Mesothelial cell of epicardium (in vitro differentiated cells): ENCODE measurements at places on chromosomes 16 and 17.
A peak's percentile ranks its signal among the peaks of the same experiment; 100 is the strongest.

GRCh38 chr16:74249254-74249653 lies 47.4 kb upstream of the PSMD7 start:
- DNase-seq, result no peak

DNA sequence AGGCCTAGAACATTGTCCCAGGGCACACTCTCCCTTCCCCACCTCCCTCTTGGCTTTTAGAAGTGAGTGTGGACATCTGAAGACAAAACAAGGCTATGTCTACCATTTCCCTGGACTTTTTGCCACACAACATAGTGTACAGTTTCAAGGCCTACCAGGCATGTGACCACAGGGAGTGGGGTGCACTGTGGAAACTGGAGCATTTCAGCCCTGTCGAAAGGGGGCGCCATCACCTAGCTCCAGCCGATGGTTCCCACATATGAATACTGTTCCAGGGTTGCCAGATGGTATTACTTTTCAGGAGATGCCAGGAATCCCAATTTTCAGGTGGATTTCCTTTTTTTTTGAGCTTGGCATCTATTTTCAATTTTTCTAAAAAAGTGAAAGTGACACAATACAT lies 140.7 kb downstream of the KATNIP start:
- no peak for DNase-seq

DNA sequence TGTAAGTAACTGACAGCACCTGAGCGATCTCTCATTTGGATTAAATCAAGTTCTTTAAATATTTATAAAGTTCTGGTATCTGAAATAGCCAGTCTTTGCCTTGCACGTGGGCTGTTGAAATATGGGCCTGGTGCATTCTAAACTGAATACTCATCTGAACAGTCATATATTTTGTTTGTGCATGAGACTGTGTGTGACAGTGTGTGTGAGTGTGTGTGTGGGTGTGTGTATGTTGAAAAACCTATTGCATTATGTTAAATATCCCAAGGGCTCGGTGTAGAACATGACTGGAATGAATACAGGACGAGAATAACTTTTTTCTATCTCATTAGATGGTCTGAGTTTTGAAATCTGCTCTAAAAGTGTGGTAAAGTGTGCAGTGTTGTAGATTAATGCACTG lies 82.4 kb upstream of the TOX3 start:
- DNase-seq, result no peak

GRCh38 chr16:86498155-86498670 lies 12.1 kb upstream of the FOXF1 start:
- DNase-seq, result no peak

DNA sequence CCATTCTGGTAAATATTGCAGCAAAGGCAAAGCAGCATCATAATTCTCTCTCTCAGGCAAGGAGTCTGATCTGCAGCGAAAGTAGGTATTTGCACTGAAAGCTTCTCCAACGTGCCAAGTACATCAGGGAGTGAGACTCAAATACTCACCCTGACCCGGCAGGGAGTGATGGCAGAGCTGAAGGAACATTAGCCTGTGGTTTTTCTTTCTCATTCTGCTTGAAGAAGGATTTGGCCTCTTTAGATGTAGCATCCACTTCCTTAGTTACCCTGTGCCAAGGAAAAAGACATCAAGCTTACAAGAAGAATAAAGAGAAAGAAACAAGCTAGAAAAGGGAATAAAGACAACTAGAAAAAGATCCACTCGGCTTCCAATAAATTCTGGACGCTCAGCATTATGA lies 38.4 kb downstream of the CFDP1 start:
- DNase-seq, result no peak

DNA sequence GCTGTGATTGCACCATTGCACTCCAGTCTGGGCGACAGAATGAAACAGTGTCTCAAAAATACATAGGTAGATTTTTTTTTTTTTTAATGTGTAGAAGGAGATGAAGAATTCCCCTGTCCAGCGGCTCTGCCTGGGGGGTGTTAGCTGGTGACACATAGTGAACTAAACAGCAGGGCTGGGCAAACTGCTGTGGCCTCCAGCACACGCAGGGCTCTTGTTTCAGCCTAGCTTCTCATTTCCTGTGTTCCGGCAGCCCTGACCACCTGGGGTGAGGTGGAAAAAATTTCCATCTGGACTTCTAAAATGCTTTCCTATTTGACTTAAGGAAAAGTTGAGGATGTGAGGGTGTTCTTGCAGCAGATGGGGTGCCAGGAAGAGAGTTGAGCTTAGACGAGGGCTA lies 33.3 kb upstream of the RGS9 start:
- no peak for DNase-seq

DNA sequence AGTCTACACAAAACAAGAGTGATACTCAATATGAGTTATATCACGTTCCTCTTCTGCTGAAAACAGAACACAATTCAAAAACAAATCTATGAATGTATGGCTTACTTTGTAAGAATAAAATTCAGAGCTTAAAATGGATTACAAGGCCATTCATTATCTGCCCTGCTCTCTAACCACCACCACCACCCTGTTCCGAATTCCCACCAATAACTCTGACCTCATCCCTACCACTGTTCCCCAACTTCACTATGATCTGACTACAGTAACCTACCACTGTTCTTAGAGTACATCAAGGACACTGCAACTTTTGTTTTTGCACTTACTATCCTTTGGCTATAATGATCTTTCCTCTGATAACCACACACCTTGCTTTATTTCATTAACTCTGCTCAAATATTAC lies 21.3 kb downstream of the FBXL20 start:
- DNase-seq, result no peak

DNA sequence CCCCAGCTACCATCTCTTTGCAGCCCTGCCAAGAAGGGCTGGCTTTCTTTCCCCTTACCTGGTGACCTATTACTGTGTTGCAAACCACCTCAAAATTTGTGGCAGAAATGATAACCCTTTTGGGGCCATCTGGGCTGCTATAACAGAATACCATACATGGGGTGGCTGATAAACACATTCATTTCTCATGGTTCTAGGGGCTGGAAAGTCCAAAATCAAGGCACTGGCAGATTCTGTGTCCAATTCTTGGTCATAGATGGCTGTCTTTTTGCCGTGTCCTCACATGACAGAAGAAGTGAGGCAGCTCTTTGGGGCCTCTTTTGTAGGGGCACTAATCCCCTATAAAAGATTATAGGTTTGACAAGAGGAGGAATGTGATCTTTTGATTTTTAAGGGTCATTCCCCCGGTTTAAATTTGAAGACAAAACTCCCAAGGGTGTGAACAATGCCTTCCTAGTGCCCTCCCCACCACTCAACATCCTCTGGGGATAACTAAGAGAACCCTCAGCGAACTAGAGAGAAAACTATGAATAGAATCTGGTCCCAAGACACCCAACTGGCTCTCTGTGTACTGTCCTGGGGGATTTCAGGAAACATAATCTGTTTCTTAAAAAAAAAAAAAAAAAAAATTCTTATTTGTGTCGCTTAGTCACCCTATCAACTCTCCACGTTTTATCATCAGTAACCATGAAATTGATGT lies 1.7 kb upstream of the METTL22 start:
- DNase-seq, result no peak

DNA sequence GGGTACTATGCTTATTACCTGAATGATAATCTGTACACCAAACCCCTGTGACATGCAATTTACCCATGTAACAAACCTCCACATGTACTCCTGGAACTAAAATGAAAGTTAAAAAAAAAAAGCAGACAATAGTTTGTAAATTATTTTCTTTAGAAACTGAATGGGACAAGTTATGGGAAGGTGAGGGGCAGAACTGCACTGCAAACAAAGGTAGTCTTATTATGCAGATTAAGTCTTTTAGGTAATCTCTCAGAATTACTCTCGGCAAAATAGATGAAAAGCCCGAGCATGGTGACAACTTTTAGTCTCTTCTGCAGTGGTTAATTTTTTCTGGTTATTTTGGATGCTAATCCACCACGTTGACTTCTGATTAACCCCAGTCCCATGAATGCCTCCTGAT lies 25.5 kb downstream of the LDAF1 start:
- no peak for DNase-seq

GRCh38 chr16:85571813-85572619 lies 41.1 kb upstream of the GSE1 start:
- no peak for DNase-seq

GRCh38 chr17:29390851-29391631 lies 878 bp downstream of the TAOK1 start:
- peak; percentile 42 for DNase-seq

DNA sequence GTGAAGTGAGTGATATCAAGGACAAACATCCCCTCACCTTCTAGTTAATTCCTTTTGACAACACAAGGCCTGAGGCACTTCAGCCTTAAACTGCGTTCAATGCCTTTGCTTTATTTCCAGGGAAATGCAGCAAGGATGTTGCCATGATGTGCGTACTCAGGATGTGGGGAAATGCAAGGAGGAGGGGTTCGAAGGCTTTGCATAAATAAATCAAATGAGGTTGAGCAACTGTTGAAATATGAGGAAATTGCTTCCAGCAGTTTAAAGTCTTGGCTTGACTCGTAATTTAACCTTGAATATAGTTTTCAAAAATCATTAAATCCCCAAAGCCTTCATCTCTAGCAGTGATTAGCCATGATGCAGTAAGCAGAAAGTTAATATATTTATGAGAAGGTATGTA lies 81.8 kb upstream of the CCL2 start:
- DNase-seq, result no peak

DNA sequence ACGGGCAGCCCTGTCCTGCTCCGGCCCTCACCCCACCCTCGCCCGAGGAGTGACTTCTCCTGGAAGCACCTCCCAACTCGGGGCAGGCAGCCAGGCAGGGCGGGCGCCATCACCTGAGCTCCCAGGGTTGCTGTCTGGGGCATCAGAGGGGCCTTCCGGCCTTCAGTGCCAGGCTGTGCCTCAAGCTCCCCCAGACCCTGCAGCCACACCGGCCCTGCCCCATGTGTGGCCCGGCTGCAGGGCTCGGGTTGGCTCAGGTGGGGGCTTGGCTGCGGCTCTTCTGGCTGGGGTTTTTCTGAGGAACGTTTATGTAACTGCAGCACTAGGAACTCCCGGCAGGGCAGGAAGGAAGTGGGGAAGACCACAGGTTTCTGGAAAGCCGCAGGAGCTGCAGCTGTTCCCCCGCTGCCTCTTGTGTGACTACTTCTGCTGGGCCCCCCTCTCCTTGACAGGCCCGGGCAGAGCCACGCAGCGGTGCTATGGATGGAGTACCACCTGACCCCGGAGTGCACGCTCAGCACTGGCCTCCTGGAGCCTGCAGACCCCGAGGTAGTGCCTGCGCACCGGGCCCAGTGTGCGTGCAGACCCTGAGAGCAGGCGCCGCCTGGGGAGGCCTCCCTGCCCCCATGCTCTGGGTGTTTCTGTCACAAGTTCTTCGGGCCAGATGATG lies 45.6 kb downstream of the PRMT7 start:
- no peak for DNase-seq

- no peak for DNase-seq
These were observed 13.5 kb upstream of the LHX1 start for GRCh38 chr17:36923814-36924221.

GRCh38 chr17:77329741-77330531 lies 189.2 kb downstream of the SEC14L1 start:
- no peak for DNase-seq

GRCh38 chr17:78272181-78272913 lies 40.9 kb downstream of the TMEM235 start:
- DNase-seq, result no peak
